ENCODE measurements at places on chromosomes 7 and 10.
A peak's percentile ranks its signal among the peaks of the same experiment; 100 is the strongest.

- DNase-seq: peak; percentile 47
These were observed 28.4 kb upstream of the RET start for GRCh38 chr10:43048301-43049051.

- no peak for DNase-seq
These were observed 35.5 kb downstream of the CLIP2 start for GRCh38 chr7:74324531-74325209.

DNA sequence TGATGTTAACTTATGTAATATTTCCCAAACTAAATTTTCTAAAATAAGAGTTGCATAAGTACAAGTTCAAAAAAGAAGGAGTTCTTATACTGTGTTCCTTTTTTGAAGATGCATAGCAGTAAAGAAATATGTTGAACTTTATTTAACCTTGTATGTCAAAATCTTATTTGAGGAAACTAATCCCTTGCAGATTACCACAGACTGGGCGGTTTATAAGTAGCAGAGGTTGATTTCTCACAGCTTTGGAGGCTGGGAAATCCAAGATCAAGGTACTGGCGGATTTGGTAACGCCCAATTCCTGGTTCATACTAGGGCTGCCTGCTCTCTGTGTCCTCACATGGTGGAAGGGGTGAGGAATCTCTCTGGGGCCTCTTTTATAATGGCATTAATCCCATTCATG, 68.5 kb downstream of the GNAT3 start:
- no peak for DNase-seq

- DNase-seq: peak; percentile 74
These were observed 757 bp upstream of the PALS2 start for GRCh38 chr7:24572393-24572996.

GRCh38 chr7:21293771-21294170, 134.1 kb upstream of the SP4 start:
- no peak for DNase-seq

GRCh38 chr7:27064661-27065060, 31.1 kb downstream of the HOXA1 start:
- no peak for DNase-seq

- peak; percentile 55 for DNase-seq
These were observed 68.4 kb downstream of the CACNA2D1 start for GRCh38 chr7:82375129-82375528.

DNA sequence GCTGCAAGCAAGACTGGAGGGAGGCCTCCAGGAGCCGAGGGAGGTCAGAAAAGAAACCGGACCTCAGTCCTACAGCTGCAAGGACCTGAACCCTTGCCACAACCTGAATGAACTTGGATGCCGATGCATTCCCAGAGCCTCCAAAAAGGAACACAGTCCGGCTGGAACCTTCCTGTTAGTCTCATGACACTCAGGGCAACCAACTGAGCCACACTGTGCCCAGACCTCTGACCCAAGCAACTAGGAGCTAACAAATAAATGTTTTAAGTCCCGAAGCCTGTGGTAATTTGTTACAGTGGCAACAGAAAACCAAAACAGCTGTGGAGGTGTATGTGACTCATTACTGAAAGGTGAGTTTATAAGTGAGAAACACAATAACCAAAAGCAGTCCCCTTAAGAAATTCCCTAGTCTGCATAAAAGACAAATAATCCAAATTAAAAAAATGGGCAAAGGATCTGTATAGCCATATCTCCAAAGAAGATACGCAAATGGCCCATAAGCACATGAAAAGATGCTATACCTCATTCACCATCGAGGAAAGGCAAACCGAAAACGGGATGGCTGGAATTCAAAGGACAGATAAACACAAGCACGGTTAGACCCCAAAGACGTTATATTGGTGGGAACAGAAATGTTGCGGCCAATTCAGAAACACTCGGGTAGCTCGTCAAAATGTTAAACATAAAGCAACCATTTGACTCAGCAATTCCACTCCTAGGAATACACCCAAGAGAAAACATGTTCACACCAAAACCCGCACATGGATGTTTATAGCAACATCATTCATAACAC, 24.8 kb downstream of the GNA12 start:
- DNase-seq: peak; percentile 52

- no peak for DNase-seq
These were observed 200.8 kb downstream of the GATA3 start for GRCh38 chr10:8255301-8255700.

- DNase-seq: no peak
These were observed 18.4 kb upstream of the BET1 start for GRCh38 chr7:94022550-94022949.

DNA sequence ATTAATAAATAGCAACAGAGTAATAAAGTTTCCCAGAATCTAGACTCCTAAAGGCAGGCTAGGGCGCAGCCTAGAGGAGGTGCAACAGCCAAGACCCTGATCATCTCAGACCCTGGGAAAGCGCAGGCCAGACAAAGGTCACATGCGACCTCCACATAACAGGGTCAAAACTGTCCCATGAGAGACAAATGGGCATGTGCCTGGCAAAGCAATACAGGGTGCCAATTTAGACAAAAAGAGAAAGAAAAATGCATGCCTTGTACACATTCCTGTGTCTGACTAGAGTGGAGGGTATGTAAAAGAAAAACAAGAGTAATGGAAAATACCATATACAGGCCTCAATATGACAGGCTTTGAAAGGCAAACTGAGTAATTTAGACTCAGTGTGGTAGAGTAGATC, 22.2 kb downstream of the MPP7 start:
- no peak for DNase-seq

GRCh38 chr10:45417746-45418145, 43.7 kb downstream of the ALOX5 start:
- no peak for DNase-seq

GRCh38 chr7:11516328-11516727, 315.7 kb downstream of the THSD7A start:
- DNase-seq: no peak

DNA sequence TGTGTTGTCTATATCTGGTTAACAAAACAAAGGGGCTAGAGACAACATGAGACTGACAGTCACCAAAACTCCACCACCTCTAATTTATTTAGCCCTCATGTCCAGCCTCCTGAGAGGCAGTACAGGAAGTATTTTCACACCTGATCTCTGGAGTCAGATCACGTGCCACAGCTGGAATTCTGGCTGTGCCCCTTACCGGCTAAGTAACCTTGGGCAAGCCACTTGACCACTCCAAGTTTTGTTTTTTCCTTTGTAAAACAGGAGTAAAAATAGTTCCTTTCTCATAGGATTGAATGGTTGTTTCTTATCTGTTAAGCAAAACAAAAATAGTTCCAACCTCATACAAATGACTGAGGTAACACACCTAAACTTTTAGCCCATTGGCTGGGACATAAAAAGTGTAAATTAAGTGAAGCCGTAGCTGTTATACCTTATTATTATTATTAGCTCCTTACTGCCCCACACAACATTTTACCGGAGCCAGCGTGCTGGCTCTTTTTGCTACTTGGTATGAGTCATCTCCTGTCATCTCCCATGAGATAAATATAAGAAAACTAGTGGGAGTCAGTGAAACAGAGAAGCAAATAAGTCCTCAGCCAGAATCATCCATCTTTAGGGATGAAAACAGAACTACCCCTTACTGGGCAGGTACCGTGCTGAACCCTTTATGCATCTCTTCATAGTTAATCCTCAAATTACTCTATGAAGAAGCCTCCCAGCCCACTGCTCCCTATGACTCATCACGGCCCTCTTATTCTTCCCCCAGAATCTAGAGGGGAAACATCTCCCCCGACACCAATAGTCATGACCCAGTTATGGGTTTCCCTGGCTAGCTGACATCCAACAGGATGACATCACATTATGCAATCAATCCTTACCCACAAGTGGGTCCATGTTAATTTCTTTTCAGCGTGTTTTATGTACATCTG, 44.9 kb downstream of the PPP1R3C start:
- no peak for DNase-seq

DNA sequence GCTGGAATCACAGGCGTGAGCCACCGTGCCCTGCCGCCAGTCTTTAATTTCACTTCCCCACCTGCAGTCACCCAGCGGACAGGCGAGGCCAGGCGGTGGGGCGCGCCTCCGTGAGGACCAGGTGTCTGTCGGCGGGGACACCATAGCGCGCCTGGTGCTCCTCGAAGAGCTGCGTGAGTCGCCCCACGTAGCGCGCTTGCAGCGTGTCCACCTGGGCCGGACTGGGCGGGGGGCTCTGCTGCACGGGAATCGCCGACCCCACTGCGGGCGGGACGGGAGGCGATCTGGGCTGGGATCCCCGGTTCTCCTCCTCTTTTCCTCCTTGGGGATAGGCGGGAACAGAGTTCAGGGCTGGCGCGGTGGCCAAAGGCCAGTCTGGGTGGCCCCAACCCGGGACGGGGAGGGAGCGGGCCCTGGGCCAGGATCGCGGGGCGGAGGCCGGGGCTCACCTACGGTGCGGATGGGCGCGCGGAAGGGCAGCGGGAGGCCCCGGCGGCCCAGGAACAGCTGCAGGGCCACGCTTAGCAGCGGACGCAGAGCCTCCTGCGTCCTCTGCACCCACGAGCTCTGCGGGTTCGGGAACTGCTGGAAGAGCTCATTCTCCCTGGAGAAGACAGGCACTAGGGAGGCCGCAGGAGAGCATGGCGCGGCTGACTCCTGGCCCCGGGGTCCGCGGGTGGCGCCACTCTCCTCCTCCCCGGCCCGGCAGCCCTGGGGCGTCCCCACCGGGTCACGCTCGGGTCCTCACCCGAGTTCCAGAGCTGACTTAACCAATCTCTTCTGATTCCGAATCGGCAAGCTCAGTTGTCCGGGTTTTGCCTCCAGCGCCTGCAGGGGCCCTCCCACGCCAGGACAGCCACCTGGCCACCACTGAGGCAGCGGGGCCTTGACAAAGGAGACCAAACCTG, 1.1 kb upstream of the MOGAT3 start:
- DNase-seq: peak; percentile 53

GRCh38 chr10:121580276-121581116, 17.7 kb downstream of the FGFR2 start:
- peak; percentile 96 for DNase-seq

DNA sequence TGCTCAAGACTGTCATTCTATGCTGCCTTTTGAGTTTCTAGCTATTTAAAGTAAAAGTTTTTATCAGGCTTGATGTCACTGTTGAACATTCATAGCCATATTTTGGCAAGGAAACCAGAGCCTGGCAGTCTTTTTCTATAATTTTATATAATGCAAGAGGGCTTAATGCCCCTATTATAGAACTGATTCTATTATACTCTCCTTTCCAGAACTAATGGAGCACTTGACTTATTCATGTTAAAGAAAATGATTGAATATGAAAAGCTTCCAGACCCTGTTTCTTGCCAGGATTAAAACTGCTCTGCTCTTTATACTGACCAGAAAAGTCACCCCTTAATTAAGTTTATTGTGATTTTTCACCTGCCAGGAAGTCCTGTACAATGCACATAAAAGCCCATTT, 337.6 kb upstream of the CHRM2 start:
- no peak for DNase-seq

GRCh38 chr10:10513898-10514297, 503.8 kb upstream of the CELF2 start:
- no peak for DNase-seq

DNA sequence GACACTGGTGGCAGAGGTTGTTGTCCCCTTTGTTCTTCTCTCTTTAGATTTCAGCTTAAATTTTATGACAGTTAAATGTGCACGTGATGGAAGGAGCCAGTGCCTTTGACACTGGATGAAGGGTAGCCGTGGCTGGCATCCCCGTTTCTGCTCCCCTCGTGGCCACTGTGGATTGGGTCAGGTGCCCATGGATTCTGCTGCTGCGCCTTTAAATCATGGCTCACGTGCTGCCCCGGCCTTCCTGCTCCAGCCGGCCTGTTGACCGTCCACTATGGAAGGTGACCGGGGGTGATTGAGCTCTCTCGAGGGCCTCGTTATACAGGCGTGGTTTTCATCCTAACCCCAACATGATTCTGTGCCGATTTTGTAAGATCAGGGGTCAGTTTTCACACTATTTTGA, 34.5 kb downstream of the WDR37 start:
- no peak for DNase-seq

- peak; percentile 85 for DNase-seq
These were observed 115.4 kb upstream of the ADO start for GRCh38 chr10:62688971-62689700.

DNA sequence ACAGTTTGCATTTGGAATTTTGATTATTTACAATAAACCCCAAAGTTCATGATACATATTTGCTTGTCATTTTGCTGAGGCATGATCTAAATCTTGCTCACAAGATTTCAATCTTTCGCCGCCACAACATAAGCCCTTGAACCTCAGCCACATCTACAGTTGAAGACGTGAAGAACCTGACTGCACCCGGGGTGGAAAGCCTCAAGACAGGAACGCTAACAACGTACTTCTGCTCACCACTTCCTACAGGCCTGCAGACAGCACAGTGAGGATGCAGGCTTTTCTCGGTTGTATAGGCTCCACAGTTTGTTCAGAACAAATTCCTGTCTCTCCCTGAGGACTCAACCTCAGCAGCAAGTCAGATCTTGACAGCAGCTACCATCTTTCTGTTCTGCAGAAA, 393.8 kb upstream of the PRKCQ start:
- DNase-seq: no peak

DNA sequence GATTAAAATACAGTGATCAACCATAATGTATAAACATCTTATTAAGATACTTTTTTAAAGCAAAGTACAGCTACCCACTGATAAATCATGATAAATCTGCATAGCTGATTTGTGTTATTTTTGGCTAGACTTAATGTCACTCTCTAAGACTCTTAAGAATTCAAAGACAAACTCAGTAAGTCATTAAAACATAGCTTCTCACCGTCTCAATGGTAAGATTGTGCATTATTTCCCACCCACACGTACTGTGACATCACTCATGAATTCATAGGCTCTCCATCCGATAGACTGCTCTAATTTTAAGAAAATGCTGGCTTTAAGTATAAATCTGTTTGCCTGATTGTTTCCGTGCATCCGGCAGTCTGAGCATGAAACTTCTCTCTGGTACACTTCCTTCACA, 266.1 kb downstream of the GLI3 start:
- DNase-seq: no peak

GRCh38 chr7:27677912-27678612, 15.4 kb upstream of the HIBADH start:
- DNase-seq: peak; percentile 64

- DNase-seq: peak; percentile 59
These were observed 1.2 kb upstream of the TMEM178B start for GRCh38 chr7:141072548-141073172.

GRCh38 chr7:140673063-140673773, 473 bp downstream of the ADCK2 start:
- DNase-seq: peak; percentile 80

DNA sequence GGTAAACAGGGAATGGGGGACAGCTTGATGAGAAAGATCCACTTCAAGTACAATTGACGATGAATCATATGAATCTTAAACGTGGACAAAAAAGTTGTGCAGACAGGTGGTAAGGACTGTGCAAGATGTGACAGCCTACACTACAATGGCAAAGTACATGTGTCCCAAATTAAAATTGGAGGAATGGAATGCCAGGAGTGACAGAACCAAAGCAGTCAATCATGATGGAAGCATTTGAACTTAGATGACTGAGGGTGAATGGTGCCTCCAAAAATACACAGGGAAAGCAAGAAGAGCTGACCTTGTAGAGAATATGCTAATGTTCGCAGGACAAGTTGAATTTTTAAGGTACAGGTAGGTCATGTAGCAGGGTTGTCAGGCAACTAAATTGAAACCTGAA, 150.3 kb upstream of the WNT16 start:
- no peak for DNase-seq

All from islet precursor cell (in vitro differentiated cells).